ENCODE measurements at places on chromosomes 3 and 15.
A peak's percentile ranks its signal among the peaks of the same experiment; 100 is the strongest.

DNA sequence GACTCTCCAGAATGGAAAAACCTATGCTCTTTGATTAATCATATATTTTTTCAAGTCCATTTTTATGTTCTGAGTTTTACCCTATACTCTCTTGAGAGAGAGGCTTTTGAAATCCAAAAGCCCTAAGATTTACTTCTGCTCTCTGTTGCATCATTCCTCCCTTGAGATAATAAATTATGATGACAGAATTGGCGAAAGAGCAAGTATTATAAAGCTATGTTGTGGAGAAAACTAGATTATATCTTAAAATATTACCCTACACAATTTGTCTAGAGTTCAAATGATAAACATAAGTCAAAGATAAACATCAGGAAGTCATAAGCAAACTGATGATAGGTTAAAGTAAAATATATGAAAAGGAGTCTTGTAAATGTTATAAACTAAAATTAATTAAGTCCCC, 293.4 kb upstream of the MME start:
- DNase-seq = no peak

- no peak for DNase-seq
Observed at GRCh38 chr3:138219255-138219654, 32.2 kb downstream of the ARMC8 start.

- no peak for DNase-seq
Observed at GRCh38 chr3:193773266-193774220, 180.5 kb downstream of the OPA1 start.

DNA sequence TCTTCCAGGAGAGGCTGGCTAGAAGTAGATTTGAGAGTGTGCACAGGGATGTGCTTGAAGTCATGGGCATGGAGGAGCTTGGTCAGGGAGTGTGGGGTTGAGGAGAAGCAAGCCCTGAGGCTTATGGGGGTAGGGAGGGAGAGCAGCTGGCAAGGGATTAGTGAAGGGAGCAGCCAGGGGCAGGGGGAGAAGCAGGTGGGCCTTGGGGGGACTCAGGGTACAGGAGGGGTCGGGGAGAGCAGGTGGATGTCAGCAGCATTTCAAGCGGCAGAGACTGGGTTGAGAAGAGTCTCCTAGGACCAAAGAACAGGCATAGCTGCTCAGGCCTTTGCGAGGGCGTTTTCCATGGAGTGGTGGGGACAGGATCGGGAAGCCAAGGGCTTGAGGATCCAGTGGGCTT, 3.4 kb upstream of the LMAN1L start:
- no peak for DNase-seq

GRCh38 chr3:153399636-153400035, 237.6 kb downstream of the RAP2B start:
- no peak for DNase-seq

- no peak for DNase-seq
Observed at GRCh38 chr15:101141926-101142527, 109.8 kb downstream of the CHSY1 start.

GRCh38 chr15:28942571-28942970, 56.8 kb downstream of the APBA2 start:
- no peak for DNase-seq

DNA sequence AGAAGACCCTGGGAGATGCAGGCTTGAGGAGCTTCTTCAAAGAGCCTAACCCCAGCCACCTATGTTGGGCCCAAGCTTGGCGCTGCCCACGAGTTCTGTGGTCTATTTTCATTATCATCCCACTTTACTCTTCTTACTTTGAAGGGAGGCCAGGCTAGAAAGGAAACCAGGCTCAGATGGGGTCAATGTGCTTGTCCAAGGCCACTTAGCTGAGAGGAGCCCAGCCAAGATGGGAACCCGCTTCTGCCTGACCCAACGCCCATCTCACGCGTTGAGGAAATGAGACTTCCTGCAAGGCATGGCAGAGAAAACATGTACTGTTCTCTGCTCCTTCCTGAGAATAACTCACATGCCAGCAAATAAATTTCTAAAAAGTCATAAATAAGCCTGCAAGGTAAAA, 486.3 kb upstream of the PROK2 start:
- DNase-seq = no peak

DNA sequence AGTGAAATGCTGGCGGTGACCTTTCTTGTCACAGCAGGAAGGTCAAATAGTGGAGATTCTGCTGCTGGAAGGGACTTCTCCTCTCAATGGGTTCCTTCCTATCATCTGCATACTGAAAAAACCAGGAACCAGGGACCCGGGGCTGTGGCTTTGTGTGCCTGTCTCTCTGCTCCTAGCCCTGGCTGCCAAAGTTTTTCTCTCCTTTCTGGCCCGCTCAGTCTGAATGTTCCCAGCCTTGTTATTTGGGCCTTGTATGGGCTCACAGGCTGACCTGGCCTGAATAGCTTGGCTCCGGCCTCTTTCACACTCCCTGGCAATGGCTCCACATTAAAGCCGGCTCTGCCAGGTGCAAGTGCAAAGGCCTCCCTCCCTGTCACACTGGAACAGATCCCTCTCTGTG, 94.7 kb downstream of the LRIG1 start:
- no peak for DNase-seq

DNA sequence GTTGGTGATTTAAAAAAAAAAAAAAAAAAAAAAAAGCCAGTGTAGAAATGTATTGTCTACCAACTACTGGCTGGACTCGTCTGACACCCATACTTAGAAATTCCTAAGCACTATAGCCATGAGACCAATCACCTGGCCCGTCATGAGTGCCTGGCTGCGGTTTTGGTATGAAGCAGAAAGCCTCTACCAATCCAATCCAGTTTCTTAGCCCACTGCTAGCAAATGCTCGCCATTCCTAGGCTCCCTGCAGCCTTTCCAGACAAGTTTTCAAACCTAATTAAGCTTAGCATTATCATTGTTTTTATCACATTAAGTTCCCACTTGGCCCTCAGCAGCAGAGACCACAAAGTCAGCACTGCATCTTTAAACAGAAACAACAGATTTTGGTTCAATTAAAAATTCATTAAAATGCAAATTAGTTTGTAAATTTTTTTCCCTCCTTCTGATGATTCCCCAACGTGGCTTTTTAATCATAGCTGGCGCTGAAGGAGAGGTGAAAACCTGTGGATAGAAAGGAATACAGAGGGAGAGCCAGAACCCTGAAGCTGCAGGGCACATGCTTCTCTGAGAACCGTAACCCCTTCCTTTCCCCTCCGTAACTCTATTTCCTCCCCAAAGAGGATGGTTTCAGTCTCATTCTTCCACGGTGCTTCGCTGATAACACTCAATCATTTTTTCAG, 32.2 kb upstream of the ST8SIA2 start:
- DNase-seq = no peak

DNA sequence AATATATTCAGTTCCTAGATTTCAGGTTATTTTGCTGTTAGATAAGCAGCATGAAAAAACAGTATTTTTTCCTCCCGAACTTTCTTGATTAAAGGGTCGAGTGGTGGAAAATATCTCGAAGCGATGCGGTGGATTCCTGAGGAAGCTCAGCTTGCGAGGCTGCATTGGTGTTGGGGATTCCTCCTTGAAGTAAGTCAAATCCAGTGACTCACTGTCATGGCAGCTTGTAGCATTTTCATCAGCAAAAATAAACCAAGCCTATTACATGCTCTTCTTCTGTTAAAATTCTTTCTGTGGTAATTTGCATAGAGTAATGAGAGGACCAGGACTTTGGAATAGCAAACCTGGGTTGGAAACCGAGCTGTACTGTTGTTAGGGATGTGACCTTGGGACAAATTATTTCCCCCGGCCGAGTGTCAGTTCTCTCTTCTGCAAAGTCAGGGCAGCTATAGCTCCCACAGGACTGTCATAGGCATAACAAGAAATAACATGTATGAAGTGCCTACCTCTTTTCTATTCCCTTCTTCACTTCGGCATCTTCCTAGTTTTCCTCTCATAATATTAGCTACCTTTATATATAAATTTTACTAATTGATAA, 75.6 kb downstream of the UBP1 start:
- DNase-seq = no peak

- DNase-seq = no peak
Observed at GRCh38 chr3:47566667-47567066, 12.0 kb downstream of the CSPG5 start.

DNA sequence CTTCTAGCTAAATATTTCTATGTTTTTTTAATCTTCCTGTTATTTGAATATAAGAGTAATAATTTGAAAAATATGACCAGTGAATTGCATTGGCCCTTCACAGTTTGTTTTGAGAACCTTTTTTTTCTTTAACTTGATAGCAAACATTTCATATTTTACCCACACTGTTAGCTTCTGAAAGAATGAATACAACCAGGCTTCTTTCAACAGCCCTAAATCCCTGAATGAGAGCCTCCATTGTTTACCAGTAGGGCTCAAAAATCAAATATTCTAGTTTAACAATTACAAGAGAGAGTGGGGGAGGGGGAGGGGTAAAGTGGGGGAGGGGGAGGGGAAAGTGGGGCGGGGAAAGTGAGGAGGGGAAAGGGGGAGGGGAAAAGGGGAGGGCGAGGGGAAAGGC, 14.5 kb upstream of the TOP2B start:
- DNase-seq = no peak

DNA sequence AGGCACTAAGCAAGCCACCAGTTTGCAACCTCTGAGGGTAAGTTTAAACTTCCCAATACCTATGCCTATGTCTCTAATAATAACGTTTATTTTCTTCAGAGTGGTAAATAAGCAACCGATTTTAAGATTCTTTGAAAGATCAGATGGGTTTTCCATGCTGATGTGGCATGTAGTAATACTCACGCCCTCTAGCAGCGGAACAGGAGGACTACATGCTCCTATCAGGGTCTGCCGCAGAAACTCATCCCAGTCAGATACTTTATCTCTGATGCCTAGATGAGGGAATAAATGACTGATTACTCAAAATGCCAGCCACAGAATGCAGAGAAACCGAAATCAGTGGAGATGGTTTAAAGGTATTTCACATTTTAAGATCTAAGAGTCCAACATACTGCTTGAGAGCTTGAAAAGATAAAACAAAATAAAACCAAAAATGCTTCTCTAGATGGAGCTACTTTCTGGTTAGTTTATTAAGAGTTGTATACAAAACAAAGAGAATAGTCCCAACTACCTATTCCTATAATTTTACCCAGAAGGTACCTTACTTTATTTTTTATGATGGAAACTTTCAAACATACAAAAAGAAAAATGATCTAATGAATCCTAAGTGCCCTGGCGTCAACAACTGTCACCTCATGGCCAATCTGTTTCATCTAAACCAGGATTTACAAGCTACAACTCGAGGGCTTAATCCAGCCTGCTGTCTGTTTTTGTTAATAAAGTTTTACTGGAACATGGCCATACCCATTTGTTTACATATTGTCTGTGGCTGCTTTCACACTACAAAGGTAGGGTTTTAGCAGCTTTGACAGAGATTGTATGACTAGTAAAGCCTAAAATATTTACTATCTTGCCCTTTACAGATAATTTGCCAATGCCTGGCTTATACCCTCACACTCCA, 37.5 kb upstream of the STIMATE start:
- peak; percentile 48 for DNase-seq

DNA sequence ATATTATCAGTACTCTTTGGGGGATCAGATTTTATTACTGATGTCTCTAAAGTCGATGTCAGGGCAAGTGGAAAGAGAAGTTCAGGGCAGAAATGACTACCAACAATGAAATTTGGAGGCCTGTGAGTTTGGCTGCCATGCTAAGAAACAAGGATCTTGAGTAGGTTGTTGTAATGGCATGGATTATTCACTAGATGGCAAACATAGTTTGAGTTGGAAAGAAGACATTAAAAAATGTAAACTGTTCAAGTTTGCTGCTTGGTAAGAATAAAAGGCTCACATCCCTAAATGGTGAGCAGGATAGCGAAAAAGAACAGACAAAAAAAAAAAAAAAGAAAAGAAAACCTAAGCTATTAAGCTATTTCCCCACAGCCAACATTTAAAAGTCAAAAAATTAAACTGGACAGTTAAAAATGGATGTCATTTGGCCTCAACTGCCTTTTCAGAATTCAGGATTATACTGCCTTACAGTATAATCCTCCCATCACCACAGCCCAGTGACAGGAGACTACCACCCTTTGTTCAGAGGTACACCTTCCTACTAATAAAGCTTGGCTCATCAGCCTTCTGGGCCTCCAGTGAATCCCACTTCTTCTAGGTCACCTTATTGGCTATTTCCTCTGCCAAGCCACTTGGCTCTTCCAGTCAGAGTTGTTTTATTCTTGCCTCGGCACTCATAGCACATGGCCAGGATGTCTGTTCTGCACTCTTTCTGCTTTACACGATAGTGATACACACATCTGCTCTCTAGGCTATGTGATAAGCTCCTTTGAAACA, 163.7 kb downstream of the PLD1 start:
- DNase-seq = peak; percentile 63

DNA sequence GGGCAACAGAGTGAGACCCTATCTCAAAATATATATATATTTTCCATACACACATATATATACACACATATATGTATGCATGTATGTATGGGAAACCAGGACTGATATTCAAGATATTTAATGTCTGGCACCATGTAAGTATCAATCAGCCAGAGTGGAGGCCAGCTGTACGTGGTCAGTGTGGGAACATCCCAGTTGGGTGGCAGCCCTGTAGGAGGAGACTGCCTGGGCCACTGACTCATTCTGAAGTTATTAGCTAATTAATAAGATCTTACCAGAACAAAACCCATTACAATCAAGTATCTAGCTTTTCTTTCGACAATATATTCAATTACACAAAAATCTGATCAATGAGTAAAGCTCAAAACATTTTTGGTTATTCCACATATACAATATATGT, 85.1 kb upstream of the OCA2 start:
- no peak for DNase-seq
